Stimulated activated CD4-positive, alpha-beta T cell treated with anti-CD3 and anti-CD28 coated beads, Interleukin-15, amount 100 ng/mL, for 1 hour (primary cell): ENCODE measurements at places on chromosomes 1 and 21.

- DNase-seq = no peak
Observed at GRCh38 chr21:34109075-34109474, 35.7 kb downstream of the MRPS6 start.

DNA sequence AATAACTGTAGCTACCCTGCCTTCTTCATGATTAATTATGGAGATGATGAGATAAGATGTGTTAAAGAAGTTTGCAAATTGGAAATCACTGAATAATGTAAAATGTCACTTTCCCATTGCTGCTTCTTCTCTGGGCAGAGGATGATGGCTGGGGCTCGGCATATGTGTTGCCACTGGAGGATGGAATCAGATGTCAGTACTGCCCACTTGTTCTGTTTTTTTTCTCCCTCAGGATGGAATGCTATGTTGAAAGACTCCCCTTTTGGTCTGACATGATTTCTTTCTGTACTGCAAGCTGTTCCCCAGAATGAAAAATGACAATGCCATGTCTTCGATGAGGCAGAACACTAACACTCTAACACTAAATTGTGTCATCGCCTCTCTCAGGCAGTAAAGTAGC, 373.9 kb upstream of the SPAG17 start:
- no peak for DNase-seq

- no peak for DNase-seq
Observed at GRCh38 chr1:153624965-153625611, 2.2 kb downstream of the S100A13 start.

- DNase-seq = no peak
Observed at GRCh38 chr1:224769452-224770335, 153.6 kb downstream of the CNIH3 start.

DNA sequence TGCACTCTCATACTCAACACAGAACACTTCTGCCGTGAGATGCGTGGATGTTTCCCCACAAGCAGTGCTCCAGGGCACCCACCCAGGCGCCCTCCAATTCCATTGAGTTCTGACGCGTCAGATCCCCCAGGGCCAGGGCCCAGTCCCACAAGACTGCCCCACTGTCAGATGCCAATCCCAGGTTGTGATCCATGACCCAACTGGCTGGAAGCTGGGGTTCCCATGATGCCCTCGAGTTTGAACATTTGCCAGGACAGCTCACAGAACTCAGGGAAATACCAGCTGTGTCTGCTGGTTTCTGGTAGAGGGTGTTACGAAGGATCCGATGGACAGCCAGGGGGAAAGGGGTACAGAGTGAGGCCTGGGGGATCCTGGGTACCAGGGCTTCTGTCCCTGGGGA, 58.4 kb downstream of the AGPAT3 start:
- DNase-seq = no peak

DNA sequence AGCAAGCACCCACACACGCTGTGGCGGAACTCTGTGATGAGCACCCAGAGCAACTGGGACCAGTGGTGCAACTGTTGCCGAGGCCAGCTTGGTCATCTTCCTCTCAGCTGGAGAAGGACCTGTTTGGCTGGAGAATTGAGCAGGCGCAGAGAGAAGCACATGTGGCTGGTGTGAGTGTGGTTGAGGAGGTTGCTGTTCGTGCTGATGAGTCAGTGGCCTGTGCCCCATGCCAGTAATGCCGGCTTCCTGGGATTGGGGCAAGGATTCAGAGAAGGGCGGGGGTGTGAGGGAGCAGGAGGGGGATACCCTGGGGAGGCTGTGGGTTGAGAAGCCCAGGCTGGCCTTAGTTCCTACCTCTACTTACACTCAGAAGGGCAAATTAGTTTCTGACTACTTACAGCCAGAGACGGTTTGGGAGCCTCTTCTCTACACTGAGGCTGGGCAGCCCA, 57.5 kb upstream of the EPS8L3 start:
- DNase-seq = no peak

GRCh38 chr1:34929497-34929852, at the start of gene DLGAP3:
TSS of gene DLGAP3 (minus strand) at chr1:34929650. CDS start at chr1:34905383, 24,267 bp downstream.
- DNase-seq = no peak

DNA sequence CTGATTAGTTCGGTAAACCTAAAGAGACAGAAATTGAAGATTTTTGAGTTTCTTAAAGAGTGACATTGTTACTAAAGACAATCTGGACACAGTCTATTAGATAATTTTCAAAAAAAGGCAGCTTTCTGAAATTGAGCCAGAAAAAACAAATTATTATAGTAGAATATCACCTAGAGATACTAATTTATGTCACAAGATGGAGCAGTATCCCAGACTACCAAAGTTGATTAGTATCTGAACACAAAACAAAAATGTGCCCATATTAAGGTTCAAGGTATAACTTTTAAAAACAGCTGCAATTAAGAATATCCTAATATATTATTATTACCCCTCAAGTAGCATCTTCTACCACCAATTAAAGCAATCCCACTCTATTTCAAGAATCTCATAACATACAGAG, 40.5 kb upstream of the SYT2 start:
- no peak for DNase-seq

- DNase-seq = no peak
Observed at GRCh38 chr1:29251164-29252124, 15.1 kb downstream of the PTPRU start.

GRCh38 chr1:70866542-70867264, 180.9 kb downstream of the PTGER3 start:
- DNase-seq = no peak

DNA sequence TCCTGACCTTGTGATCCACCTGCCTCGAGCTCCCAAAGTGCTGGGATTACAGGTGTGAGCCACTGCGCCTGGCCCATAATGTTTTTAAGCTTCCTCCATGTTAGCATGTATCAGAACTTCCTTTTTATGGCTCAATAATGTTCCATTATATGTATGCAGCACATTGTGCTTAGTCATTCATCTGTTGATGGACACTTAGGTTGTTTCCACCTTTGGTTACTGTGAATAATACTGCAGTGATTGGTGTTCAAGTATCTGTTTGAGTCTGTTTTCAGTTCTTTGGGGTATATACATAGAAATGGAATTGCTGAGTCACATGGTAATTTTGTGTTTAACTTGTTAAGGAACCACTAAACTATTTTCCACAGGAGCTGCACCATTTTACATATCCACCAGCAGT, 17.7 kb downstream of the CMPK1 start:
- DNase-seq = no peak

- no peak for DNase-seq
Observed at GRCh38 chr1:207234690-207235089, 86.8 kb upstream of the CD55 start.

- DNase-seq = no peak
Observed at GRCh38 chr1:228508840-228509415, 21.7 kb downstream of the RNF187 start.

DNA sequence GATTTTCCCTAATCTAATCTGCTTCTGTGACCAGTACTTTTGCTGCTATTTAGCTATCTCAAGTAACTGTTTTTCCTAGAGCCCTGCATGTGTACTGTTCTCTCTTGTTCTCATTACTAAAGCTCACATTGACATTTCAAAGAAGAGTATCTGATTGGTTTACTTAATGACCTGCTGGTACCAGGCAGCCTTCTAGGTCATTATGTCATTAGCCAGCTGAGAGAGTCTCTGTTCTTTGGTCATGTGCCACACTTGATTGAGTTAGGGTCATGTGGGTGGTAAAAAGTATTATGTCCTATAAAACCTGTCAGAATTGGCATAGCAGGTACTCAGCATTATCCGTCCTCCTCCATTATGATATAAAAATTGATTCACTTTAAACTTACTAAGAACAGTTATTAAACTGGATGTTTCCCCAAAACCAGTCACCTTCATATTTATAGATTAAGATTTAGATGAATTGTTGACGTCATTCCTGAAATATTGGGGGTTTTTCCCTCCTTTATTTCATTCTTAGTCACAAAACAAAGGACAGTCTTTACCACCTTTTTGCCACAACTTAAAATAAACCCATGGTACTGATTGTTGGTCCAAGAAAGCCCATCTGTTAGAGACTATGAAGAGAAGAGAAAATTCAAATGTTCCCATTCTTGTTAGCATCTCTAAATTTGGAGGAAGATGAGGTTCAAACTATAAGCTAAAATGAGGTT, 22.2 kb downstream of the FNDC5 start:
- no peak for DNase-seq
